ENCODE measurements at places on chromosomes 6 and 20. TPM values are rescaled to one million over a fixed set of nuclear protein-coding genes. Genes with fewer than 3 reads are reported as not detected.

ENPP3 gene
- total RNA-seq = not detected

CSE1L gene
- 83.8 TPM for total RNA-seq

- no peak for DNase-seq
Measured at GRCh38 chr6:35960187-35960586, 39.3 kb upstream of the SRPK1 start.

GRCh38 chr20:38355161-38356012 lies 9.1 kb downstream of the LBP start:
- no peak for DNase-seq

- DNase-seq = no peak
Measured at GRCh38 chr6:97813889-97814567, 531.0 kb upstream of the MMS22L start.

DNA sequence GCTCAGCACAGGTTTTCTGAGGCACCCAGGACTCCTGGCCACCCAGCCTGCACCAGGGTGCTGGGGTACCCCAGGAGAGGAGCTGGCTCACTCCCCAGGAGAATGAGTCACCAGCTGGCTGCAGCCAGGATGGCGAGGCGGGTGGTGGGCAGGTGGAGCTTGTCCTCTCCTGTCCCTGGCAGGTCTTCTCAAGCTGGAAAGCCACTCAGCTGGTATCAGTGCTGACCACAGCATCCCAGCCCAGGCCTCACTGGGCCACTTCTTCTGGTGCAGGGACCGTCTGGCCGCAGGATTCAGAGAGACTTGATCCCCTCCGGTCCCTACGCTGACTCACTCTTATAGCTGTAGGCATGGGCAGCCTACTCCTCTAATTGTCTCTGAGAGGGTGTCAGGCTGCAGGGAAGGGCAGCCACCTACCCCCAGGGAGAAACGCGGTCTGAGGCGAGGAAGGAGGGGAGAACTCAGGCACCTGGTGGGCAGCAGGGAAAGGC lies 22.2 kb downstream of the TFEB start:
- DNase-seq = no peak

CMTR1 gene
- 30.3 TPM for total RNA-seq

All from glomerular endothelial cell (primary cell).